ENCODE measurements at places on chromosomes 5 and 9. TPM values are rescaled to one million over a fixed set of nuclear protein-coding genes. Genes with fewer than 3 reads are reported as not detected.

The NIPBL gene
- total RNA-seq, result 11.0 TPM

The KCNN2 gene
- not detected for total RNA-seq

The DHX29 gene
- 7.3 TPM for total RNA-seq

The DDX4 gene
- total RNA-seq, result not detected

The DMGDH gene
- total RNA-seq, result not detected

The CEP72 gene
- 31.5 TPM for total RNA-seq
